ENCODE measurements at places on chromosomes 13 and 19.

GRCh38 chr19:34508540-34508939, 27.0 kb downstream of the WTIP start:
- DNase-seq = no peak

GRCh38 chr19:43464134-43464775, 1.2 kb downstream of the LYPD3 start:
- no peak for DNase-seq

DNA sequence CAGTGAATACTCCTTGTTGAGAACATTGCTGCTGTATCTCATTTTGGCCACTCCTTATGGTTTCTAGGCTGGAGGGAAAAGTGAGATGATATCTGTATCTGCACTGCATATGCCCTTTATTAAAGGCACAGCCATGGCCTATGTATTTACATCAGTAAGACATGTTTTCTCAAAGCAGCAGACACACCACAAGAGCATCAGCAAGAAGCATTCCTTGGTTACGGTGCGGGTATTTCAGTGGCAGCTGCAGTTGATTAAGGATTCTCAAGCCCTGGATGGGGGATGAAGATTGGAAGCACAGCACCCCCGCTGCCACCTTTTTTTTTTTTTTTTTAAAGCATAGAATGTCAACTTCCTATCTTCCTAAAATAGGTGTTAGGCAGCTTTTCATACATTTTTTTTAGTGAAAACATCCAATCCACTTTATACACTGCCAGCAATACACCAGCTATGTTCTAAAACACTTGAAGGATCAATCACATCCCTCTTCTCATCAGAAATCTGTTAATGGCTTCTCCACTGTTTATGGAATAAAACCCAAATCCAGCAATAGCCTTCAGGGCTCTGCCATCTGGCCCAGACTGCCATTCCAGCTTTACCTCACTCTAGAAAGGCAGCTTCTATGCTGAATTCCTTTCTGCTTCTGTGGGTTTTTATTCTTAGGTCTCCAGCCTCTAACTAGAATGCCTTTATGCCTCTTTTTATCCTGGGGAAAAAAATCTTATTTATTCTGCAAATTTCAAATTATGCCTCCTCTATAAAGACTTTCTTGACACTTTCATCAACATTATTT, 331.0 kb downstream of the DNAJC15 start:
- DNase-seq = no peak

DNA sequence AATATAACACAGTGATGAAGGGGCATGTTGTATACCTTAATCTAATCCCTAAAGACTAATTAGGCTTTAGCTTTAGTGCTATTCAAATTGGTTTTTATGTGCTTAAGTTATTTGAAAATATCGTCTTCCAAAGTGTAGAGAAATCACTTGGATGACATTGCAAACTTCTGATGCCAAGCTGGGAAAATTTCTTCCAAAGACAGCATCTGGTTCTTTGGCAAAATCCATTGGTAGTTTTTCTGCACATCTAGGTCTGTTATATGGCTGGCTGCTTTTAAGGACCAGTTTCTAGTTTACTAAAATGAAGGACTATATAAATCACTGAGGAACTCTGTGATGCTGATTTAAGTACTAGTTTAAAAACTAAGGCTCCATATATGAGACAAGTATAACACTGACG, 2362.3 kb downstream of the PCDH9 start:
- DNase-seq = no peak

DNA sequence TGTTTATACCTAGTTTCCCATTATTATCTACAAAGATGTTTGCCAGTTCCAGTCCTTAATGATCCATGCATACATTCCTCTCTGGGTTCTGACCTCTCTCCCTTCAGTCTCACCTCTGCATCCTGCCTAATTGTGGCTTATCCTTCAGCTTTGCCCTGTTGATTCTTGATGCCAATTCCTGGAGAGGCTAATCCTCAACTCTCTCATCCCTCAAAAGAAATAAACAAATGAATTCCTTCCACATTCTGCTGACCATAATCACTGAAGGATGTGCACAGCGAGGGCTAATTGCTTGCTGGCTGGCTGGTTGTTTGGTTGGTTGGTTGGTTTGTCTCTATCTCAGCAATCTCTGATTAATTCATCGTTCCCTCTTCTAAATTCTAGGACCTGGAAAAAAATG, 113.8 kb downstream of the IRS2 start:
- no peak for DNase-seq

- DNase-seq = peak; percentile 82
These were observed 8.1 kb downstream of the NKPD1 start for GRCh38 chr19:45152504-45153338.
